ENCODE measurements at places on chromosomes 5 and 9.
A peak's percentile ranks its signal among the peaks of the same experiment; 100 is the strongest.

- DNase-seq, result no peak
These were observed 380.8 kb downstream of the EBF1 start for GRCh38 chr5:158718738-158719505.

DNA sequence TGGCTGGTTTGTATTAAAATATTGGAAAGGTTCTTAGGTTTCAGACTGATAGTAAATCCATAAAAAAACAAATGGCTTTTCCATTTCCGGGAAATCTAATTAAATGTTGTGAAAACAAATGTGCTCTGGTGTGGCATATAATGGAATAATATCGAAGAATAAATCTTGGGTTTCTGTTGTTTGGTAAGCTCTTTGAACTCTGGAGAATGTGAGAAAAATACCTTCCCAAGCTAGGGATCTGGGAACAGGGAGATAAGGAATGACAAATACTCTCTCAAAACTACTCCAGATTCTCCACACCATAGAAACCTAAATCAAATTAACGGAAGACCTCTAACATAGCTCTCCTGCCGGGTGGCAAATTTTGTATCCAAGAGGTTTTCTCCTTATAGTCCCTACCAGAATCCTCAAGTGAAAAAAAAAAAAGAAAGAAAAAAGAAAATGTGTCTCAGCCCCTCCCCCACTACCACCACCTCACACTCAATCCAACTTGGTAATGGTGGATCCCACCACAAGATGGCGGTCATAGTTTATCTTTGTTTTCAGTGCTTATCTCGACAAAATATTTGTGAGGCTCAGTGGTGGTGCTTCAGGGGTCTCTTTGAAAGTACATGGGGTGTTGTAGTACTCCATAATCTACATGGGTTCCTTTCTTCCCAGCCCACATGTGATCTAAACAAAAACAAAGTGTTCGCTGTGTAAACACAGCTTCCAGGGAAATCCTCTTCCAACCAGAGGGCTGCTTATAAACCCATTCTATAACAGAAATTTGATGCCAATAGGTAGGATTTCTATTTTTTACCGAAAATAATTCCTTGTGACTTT, 54.5 kb upstream of the FST start:
- no peak for DNase-seq

DNA sequence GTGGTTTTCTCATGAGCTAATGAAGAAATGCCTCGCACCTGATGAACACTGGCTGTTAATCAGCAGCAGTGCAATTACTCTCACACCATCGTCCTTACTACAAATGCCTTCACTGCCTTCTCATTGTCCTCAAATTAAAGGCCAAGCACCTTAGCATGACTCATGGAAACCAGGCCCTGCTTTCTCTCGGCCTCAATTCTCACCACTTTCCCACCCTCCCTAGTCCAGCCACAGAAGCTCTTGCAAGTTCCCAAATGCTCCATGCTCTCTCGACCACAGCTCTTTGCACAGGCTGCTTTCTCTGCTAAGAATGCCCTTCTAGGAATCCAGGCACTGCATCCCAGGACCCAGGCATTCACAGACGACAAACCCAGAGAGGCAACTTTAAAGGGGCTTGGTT, 94.6 kb upstream of the KLF4 start:
- DNase-seq, result no peak

DNA sequence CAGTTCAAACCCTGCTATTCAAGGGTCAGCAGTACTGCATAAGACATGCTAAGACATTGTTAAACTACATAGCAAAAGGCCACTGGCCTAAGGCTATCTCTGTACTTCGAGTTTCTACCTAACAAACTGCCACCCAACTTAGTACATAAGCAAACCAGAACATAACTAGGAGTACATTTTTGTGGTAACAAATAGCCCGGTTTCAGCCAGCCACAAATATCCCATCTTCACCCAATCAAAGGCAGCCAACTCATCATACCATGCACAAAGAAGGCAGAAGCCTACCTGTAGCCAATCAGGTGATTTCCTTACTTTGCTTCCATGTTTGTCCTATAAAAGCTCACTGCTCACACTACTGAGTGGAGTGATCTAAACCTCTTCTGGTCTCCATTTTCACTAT, 201.4 kb downstream of the SMARCA2 start:
- no peak for DNase-seq

GRCh38 chr5:122845229-122846050, at the start of gene SNX24:
Gene SNX24 (plus strand): TSS chr5:122845613. CDS start chr5:122845634, 21 bp downstream.
- peak; percentile 64 for DNase-seq

DNA sequence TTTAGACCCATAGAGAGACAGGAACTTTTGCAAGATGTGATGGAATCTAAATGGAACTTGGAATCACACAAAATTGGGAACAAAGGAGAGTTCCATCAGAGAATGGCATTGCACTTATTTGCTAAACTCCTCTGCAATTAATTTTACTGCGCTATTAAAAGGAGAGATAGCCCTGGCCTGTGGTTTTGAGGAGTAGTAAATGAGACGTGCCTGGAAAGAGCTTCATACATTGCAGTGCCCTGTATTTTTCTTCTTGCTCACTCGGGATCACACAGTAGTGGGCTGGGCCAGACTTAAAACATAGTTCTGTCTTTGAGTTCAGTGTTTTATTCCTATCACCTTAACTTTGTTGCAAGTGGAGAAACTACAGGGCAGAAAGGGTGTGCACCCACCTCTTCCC, 94.4 kb upstream of the SLC27A6 start:
- no peak for DNase-seq

DNA sequence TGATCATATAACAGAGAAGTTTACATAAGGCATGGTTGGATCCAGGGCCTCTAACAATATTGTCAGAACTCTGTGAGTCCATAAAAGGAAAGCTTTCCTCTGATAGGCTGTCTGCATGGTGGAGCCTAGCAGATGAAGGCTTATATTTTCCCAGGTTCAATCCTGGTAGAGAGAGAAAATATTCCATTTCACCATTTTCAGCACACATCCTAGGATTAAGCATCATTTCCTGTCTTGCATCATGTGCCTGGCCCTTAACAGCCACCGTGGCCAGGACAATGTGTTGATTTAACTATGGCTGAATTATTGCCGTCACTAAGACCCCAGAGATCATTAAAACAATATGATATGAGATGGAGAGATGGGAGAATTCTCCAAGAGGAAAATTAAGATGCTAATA, 90.9 kb upstream of the GRIA1 start:
- DNase-seq, result no peak

DNA sequence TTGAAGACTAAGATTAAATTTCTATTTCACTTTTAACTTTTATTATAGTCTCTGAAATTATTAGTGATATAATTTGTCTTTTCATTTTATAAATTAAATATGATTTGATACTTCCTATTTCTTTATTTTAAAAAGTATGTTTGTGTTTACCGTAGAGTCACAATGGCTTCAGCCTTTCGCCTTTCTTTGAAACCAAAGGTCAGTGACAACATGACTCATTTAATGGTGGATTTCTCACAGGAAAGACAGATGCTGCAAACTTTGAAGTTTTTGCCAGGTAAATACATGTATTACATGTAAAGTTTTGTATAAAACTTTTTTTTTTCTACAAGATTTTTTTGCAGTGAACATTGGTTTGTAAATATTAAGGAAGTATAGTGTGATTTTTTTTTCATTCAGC, 36.4 kb downstream of the FSD1L start:
- no peak for DNase-seq

DNA sequence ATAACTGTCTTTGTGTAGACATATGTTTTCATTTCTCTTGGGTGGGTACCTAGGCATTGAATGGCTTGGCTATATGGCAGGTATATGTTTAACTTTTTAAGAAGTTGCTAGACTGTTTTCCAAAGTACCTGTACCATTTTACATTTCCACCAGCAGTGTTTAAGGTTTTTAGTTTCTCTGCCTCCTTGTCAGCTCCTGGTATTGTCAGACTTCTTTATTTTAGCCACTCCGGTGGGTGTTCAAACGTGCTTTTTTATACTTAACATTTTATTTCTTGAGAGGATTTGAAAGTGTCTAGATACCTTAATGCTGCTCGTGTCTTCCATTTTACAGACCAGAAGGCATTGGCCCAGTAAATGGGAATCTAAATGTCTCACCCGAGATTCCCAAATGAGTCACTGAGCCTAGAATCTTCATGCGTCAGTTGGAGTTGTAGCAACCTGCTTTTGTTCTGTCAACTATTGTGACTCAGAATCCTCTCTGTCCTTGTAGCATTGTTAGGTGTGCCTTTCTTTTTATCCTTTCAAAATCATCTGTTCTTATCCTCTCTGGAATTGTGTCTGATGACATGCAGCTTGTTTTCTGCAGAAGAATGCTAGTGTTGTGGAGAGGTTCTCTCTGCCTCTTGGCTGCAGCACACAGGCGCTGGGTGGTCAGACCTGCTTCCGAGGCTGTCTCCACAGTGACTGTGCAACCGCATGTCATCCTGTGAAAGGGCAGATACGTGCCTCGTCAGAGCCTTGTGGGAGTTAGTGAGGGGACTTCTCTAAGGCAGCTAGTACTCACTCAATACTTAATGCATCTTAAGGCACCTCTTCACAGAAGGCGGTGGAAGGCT, 291.8 kb downstream of the AOPEP start:
- no peak for DNase-seq

DNA sequence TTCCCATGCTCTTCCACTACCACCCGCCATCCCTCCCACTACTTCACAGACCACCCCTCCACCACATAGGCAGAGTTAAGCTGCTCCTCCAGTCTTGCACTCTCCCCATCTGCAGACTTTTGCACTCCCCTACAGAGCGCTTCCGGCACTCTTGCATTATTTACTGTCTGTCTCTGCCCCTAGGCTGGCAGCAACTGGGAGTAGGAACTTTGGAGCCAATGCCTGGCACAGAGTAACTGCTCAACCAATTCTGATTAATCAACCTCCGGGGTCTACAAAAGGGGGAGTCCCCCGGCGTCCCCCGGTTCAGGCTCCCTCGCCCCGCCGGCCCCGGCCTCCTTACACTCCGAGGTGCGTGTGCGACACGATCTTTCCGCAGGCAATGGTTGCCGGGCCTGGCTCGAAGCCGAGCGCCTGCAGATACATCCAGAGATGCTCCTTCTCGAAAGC, 498 bp downstream of the HAUS6 start:
- DNase-seq, result peak; percentile 36

DNA sequence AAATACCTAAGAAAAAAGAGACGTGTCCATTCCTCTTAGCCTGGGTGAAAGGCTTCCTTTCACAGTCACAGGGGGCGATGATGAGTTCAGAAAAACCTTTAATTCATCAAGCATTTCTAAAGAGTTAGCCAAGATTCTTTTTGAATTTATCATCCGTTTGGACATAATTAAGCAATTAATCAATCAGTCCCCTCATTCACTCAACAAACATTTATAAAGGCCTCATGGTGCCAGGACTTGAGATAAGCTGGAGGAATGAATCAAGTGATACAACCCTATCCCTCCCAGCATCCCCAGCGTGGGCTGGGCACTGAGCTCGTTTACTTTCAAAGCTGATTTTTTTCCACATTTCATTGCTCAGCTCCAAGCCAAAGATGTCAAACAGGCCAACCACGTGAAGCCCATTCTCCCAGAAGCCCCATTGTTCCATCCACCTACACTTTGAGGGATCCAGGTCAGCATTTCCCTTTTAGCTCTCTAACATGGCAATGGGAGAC, 140.5 kb downstream of the SLIT3 start:
- DNase-seq, result no peak

DNA sequence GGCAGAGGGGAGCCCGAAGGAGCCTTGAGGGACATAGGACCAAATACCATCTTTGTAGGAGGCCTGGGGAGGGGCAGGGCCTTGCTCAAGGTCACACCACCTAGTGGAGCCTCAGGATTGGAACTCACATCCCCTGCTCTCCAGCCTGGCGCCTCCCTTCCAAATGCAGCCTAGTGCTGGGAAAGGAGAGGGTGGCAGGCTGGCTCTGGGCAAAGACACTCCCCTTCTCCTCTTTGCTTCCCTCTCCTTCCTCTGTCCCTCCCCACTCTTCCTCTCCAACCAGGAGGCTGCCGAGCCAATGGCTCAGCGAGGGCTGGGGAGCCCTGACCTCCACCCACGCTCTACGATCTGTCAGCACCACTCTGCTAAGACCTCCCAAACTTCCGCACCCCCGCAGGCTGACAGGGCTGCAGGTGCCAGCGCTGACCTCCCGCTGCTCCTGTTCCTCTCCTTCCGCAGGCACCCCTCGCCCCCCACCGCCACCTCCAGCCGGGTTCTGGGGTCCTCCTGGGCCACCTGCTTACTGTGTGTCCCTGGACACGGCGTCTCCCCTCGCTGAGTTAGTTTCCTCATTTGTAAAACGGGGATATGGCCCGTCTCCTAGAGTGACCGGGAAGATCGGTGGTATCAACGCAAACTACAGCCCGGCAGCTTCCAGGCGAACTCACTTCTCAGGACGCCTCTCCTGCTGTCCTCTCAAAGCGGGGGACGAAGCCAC, 52.9 kb downstream of the C9orf50 start:
- no peak for DNase-seq

GRCh38 chr9:38347271-38347671, 45.2 kb upstream of the ALDH1B1 start:
- DNase-seq, result no peak

DNA sequence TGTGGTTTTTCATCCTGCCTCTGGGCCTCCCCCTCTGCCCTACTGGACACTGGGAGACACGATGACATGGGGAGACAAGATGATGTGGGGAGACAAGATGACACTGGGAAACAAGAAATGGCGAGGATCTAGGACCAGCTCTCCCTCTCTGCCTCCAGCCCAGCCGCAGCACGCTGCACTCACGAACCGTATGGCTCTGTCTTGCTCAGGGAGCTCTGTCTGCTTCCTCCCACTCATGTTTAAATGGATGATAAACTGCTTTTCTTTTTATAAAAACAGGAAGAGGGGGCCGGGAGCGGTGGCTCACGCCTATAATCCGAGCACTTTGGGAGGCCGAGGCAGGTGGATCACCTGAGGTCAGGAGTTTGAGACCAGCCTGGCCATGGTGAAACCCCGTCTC, 73.7 kb downstream of the SPATA31D1 start:
- DNase-seq, result no peak

DNA sequence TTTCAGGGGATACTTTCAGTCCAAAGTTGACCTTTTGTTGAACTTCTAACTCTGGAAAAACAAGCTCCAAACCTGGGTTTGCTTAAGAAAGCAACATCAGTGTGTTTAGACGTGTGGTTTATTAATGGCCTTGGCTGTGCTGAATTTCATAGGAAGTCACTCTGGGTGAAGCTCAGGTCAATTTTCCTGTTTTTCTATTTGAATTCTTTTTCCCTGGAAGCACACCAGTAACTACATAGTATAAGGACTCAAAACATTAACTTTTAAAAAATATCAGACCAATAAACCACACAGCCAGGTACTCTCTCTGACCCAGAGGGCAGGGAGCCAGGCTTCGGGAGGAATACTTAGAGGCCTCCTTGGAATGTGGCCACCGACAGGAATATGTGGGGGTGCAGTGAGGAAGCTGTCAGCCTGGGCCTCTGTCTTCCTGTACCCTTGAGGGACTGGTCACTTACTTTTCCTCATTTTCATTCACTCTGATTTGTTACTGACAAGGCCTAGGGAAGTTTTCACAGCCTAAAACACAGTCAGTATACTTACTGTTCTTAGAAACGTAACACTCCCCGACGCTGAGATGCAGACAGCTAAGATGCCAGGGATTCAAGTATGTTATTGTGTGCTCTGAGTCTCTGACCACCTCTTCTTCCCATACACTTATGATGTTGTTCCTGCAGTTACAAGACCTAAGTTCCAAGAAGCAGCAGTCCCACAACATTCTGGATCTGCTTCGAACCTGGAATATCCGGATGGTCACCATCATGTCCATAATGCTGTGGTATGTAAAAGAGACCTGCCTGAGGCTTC, 18.9 kb downstream of the SLC22A5 start:
- no peak for DNase-seq
